H1 (cell line): ENCODE measurements at places on chromosomes 16 and 17.
A peak's percentile ranks its signal among the peaks of the same experiment; 100 is the strongest.

GRCh38 chr17:68399638-68400403 lies 57.5 kb downstream of the WIPI1 start:
- DNase-seq = no peak

GRCh38 chr17:4167786-4168185 lies 24.8 kb downstream of the CYB5D2 start:
- no peak for DNase-seq

- no peak for DNase-seq
Observed at GRCh38 chr16:53925107-53925410, 221.1 kb downstream of the FTO start.

- peak; percentile 50 for DNase-seq
Observed at GRCh38 chr16:15765880-15766279, 90.9 kb downstream of the MYH11 start.

- peak; percentile 70 for DNase-seq
Observed at GRCh38 chr17:57783338-57783742, 38.2 kb upstream of the CCDC182 start.

- DNase-seq = no peak
Observed at GRCh38 chr16:12157517-12158093, 181.1 kb downstream of the SNX29 start.

GRCh38 chr16:85869785-85870558 lies 29.0 kb upstream of the IRF8 start:
- DNase-seq = no peak

GRCh38 chr16:66940236-66940635 lies 4.9 kb downstream of the CES2 start:
- DNase-seq = no peak

- DNase-seq = no peak
Observed at GRCh38 chr17:67713169-67713568, 4.6 kb upstream of the NOL11 start.

DNA sequence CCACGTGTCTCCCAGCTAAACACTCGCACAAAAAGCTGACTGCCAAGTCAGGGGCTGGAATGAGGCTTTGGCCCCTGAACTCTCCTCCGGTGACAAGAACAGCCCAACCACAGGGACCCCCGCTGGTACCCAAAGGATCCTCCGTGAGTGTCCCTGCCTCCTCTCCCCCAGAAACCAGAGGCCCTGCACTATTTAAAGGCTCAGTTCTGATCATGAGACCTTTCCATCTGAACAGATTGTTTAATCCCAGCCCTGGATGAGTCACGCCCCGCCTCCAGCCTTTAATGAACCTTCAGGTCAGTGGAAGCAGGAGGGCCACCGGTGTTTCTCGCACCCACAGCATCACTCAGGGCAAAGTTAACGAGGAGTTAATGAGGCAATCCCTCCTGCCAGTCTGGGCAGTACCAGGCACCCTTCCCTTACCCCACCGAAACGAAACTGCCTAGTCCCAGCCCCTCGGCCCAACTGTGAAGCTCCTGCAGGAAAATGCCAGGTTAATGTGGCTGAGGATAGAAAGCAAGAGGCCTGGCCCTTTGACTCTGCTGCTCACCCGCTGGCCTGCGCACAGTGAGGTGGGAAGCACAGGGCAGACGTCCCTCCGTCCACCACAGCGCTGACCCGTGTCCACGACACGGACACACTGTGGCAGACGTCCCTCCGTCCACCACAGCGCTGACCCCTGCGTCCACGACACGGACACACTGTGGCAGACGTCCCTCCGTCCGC lies 32.4 kb downstream of the TIMM22 start:
- DNase-seq = no peak

DNA sequence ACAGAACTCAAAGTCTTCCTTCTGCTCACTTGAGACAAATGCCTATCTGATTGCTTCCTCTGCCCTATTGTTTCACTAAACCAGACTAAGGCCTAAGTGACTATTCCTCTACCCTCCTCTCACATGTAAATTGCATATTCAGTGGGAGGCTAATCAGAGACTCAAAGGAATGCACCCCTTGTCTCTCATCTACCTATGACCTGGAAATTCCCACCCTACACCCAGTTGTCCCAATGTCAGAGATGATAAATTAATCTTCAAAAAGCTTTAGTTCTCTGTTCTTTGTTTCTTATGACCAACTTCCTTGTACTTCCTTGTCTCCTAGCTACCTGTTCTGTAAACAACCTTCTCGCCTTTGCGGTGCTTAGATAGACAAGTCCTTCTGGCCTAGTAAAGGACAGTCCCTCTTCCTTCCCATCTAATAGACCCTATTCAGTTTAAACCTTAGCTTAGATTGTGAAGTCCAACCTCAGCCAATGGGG lies 76.0 kb downstream of the EMP2 start:
- no peak for DNase-seq
